ENCODE measurements at places on chromosomes 1 and 21.

GRCh38 chr1:51423073-51423821, 92.9 kb upstream of the TTC39A start:
- H3K4me1 ChIP-seq: 0 out of 2 replicates have a peak, but pooled peaks cover 3% of the 10 kb centered on the region
- H3K27ac ChIP-seq: no peak overlapping the region
- no peak overlapping the region for H3K4me3 ChIP-seq
- H3K36me3 ChIP-seq: peaks cover 3% of the 10 kb centered on the region
- no peaks in the 10 kb centered on the region for H3K27me3 ChIP-seq

DNA sequence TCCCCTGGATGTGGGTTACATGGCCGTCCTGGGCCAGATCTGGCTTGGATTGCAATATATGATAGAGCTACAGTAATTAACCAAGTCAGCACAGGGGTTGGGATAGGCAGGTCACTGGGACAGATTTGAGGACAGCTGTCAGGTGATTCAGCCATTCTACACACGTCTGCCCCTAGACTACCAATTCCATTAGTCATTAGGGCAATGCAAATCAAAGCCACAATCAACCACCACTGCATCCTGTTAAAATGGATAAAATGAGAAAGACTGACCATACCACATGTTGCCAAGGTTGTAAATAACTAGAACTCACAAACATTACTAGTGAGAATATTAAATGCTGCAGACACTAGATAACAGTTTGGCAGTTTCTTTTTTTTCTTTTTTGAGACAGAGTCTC, 16.0 kb downstream of the C21orf58 start:
- no peak overlapping the region for H3K27ac ChIP-seq
- no peak for DNase-seq
- H3K27me3 ChIP-seq: no peaks in the 10 kb centered on the region
- no peaks in the 10 kb centered on the region for H3K36me3 ChIP-seq
- H3K4me3 ChIP-seq: no peak overlapping the region

DNA sequence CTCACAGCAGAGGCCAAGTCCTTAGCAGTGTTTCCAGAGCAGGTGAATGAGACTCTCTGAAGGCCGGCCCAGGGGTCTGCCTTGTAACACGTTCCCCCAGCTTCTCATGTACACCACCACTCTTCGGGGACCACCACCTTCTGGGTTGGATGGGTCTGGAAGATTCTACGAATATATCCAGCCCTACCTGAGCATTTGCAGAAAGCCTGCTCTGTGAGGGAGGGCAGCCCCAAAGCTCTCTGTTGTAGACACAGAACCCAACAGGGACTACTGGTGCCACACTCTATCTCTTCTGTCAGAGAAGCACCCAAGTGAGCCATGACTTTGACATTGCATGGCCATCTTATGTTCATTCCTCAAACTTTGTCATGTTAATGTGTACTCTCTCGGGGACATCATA, 61.8 kb downstream of the CD247 start:
- no peak overlapping the region for H3K4me3 ChIP-seq
- no peaks in the 10 kb centered on the region for H3K36me3 ChIP-seq
- no peaks in the 10 kb centered on the region for H3K27me3 ChIP-seq
- H3K27ac ChIP-seq: no peak overlapping the region

DNA sequence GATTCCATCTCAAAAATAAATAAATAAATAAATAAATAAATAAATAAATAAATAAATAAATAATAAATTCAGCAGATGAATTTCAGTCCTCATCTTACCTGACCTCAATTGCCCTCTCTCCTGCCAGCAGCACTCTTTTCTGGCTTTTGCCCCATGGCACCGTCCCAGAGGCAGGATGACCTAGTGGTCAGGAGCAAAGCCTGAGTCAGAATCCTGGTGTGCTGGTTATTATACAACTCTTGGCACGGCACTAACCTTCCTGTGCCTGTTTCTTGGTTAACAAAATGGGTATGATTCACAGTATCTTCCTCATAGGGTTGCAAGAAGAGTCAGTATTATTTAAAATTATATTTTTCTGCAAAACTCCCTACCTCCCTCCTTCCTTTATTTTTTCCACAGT, 43.0 kb downstream of the NKAIN1 start:
- no peaks in the 10 kb centered on the region for H3K36me3 ChIP-seq
- no peak overlapping the region for H3K4me3 ChIP-seq
- no peak overlapping the region for H3K27ac ChIP-seq
- no peak for DNase-seq
- no peaks in the 10 kb centered on the region for H3K4me1 ChIP-seq
- H3K27me3 ChIP-seq: no peaks in the 10 kb centered on the region

DNA sequence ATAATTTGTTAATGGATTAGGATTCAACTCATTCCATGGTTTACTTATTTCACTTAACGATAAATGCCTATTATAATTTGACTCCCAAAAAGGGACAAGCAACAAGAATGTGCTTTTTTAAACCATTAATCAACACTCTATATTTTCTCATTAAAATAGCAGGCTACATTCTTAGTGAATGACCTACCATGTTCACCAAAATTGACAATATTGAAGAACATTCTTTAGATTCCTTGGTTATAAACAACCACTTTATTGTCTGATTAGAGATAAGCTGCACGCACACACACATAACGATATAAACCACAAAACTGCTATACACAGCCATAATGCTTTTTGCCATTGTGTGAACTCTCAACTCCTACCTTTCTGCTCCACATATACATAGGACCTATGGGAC, 75.4 kb upstream of the LRRC7 start:
- no peaks in the 10 kb centered on the region for H3K4me1 ChIP-seq
- no peaks in the 10 kb centered on the region for H3K27me3 ChIP-seq
- H3K36me3 ChIP-seq: no peaks in the 10 kb centered on the region
- no peak overlapping the region for H3K27ac ChIP-seq
- no peak overlapping the region for H3K4me3 ChIP-seq

DNA sequence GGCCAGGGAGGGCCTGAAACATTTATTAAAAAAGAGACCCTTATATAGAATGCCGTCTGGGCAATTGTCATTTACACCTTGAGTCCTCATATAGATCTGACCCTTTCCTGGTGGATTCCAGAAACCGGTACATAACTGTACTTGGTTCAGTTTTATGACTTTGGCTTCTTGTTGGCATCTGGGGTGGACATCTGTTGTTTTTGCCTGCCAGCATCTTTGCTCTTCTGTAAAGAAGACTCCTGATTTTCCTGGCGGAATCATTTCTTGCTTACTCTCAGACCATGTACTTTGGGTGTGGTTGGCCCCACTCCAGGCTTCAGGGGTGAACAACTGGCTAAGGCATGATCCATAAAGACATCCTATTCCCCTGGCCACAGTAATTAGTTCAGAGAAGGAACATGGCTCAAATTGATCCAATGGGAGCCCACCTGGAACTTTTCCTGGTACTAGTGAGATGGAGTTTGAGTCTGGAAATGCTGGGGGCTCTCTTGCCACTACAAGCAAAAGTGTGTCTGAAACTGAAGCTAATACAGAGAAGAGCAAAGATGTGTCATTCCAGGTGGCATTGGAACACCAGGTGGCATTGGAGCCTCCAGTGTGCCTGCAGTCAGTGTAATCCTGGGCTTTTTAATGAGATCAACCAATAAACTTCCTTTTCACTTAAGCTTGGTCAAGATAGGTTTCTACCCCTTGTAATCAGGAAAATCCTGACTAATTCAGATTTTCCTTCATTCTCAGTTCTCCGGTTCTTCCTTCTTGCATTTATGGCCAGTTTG, 332.5 kb upstream of the CAMK1G start:
- H3K27ac ChIP-seq: no peak overlapping the region
- no peak for DNase-seq
- no peaks in the 10 kb centered on the region for H3K36me3 ChIP-seq
- no peaks in the 10 kb centered on the region for H3K27me3 ChIP-seq

DNA sequence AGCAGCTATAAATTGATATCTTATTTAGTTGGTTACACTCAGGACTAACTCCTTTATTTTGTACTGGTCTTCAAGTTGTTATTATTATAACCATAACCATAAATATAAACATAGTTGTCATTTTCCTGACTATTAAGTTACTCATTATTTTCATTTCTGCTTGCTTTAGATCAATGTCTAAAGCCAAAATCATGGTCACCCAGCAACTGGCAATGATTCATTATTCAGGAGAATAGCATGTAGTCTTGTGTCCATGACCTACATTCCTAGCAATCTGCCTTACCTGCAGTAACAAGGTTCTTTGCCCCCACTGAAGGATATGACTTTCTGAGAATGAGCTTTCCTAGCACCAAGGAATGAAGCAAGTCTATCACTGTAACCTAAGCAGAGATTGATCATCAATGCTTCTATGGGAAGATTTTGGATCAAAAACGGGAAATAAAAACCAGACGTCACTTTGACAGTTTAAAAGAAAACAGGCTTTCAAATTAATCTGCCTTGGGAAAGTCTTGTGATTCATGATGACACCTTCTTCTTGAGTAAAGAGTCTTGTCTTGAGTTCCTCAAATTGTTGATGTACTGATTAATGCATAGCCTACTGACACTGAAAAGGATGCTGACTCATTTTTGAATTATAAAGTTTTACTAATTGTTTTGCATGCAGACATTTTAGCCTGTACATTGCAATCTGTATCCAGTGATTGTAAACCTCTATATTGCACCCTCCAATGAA, 203.3 kb upstream of the IVNS1ABP start:
- H3K4me1 ChIP-seq: no peaks in the 10 kb centered on the region
- no peak overlapping the region for H3K4me3 ChIP-seq
- no peak for DNase-seq
- H3K27ac ChIP-seq: no peak overlapping the region
- no peaks in the 10 kb centered on the region for H3K27me3 ChIP-seq
- no peaks in the 10 kb centered on the region for H3K36me3 ChIP-seq

- DNase-seq: no peak
- H3K4me3 ChIP-seq: no peak overlapping the region
- no peaks in the 10 kb centered on the region for H3K27me3 ChIP-seq
- H3K27ac ChIP-seq: no peak overlapping the region
- no peaks in the 10 kb centered on the region for H3K36me3 ChIP-seq
Measured at GRCh38 chr1:54970901-54971300, 9.5 kb upstream of the TMEM61 start.

DNA sequence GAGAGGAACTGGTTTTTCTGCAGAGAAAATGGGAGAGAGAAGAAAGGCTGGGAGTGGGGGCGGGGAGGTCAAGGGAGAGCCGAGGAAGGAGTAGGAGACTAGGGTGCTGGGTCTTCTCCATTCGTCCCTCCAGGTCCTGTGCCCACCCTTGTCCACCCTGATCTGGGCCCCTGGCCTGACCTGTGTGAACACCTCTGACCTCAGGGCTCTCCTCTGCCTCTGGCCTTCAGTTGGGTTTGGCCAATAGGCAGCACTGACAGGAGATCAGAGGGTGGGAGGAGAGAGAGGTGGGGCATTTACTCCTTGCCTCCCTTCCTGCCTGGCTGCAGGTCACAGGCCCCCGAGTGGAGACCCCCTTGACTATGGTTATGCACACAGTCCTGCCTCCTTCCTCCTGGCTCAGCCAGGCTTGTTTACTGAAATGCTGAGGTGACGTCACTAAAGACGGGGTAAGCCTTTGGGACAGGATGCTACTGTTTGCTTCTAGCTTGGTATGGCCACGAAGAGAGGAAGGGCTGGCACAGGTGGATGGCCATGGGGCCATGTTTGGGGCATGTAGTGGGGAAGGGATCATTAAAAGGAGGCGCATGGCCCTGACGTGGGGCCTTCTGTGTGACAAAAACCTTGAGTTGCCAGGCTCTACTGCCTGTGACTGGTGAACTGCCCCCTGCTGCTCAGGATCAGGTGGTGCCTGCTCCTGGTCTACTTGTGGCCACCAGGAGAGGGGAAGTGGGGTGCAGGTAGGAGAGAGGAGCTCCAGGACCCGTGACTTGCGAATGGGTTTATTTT, 248.7 kb upstream of the CSF3R start:
- DNase-seq: no peak
- no peaks in the 10 kb centered on the region for H3K36me3 ChIP-seq
- no peaks in the 10 kb centered on the region for H3K4me1 ChIP-seq
- no peak overlapping the region for H3K4me3 ChIP-seq

DNA sequence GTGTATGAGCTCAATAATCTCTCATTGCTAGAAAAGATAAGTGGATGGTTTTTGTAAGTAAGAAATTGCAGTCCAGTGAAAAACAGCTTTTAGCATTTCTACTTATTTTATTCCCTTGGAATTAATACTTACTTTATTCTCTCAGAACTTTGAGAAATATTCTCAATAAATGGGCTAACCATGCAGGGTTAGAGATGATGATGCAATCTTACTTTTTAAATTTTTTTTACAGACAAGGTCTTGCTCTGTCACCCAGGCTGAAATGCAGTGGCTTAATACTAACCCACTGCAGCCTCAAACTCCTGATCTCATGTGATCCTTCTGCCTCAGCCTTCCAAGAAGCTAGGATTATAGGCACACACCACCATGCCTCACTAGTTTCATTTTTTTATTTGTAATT, 440.8 kb upstream of the ZP4 start:
- no peaks in the 10 kb centered on the region for H3K27me3 ChIP-seq
- H3K4me3 ChIP-seq: no peak overlapping the region
- no peaks in the 10 kb centered on the region for H3K36me3 ChIP-seq
- H3K4me1 ChIP-seq: no peaks in the 10 kb centered on the region
- no peak for DNase-seq
- H3K27ac ChIP-seq: no peak overlapping the region

DNA sequence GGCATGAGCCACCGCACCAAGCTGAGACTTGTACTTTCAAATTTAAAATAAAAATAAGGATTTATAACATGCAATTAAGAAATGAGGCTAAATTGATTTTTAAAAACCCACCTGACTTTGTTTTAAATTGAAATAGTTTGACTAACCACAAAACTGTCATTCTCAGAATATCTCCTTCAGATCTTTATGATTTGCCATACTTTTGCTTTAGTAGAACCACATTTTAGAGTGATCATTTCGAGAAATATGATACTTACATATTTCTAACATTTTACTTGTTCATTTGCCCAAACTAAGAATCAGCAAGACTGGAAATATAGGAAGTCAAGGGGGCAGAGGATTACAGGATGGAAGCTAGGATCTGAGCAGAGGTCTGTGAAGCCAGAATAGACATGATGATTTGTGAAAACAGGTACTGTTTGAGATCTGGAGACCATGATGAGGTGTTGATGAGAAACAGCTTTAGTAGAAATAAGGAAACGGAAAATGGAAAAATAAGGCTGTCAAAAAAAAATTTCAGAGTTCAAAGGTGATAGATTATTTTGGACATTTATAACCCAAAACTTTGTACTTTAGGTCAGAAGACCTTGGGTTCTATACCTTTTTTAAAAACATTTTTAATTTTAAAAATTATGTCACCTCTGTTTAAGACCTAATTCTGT, 44.8 kb downstream of the GIPC2 start:
- DNase-seq: no peak
- H3K36me3 ChIP-seq: no peaks in the 10 kb centered on the region
- peaks cover 2% of the 10 kb centered on the region for H3K4me1 ChIP-seq
- no peak overlapping the region for H3K27ac ChIP-seq

DNA sequence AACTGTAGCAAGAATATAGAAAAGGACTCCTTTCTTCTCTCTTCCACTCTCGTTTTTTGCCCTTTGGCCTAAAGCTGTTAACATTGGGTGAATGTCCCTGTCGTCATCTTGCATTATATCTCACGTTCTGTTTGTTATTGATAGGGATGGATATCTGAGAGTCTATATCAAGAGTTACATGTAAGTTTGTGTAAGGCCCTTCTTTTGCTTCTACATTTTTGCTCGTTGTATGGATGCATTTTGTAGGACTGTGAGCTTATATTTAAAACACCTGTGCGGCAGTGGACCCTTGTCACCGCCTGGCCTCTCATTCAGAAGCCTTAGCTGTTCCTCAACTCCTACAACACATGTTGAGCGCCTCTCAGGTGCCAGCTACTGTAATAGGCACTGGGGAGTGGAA, 211.9 kb downstream of the DISC1 start:
- H3K4me1 ChIP-seq: no peaks in the 10 kb centered on the region
- H3K4me3 ChIP-seq: no peak overlapping the region
- H3K27me3 ChIP-seq: no peaks in the 10 kb centered on the region

All from Panc1 (cell line).